GF-D8 (cell line): ENCODE measurements at places on chromosomes 2 and 18.

GRCh38 chr2:118084491-118085089 is 3.7 kb upstream of the INSIG2 start:
- DNase-seq = no peak

- DNase-seq = no peak
Observed at GRCh38 chr2:108926561-108927380, 62.2 kb downstream of the EDAR start.

- no peak for DNase-seq
Observed at GRCh38 chr18:75083761-75084160, 125.2 kb downstream of the PTGR3 start.

- no peak for DNase-seq
Observed at GRCh38 chr2:220241423-220241822, 614.0 kb downstream of the SLC4A3 start.

- DNase-seq = no peak
Observed at GRCh38 chr2:39069136-39069515, 51.7 kb downstream of the SOS1 start.

- no peak for DNase-seq
Observed at GRCh38 chr2:124867247-124867646, 842.2 kb downstream of the CNTNAP5 start.

DNA sequence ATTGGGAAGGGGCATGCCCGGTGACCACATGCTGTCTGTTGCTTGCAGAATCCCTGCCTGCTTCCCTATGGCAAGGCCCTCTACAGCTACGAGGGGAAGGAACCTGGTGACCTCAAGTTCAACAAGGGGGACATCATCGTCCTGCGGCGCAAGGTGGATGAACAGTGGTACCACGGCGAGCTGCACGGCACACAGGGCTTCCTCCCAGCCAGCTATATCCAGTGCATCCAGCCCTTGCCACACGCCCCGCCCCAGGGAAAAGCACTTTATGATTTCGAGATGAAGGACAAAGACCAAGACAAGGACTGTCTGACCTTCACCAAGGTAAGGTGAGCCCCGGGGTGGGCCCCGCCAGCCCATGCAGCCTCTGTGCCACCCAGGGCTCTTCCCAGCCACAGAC is 218.6 kb downstream of the SH3RF3 start:
- no peak for DNase-seq

- DNase-seq = no peak
Observed at GRCh38 chr18:10476338-10476791, 21.9 kb downstream of the APCDD1 start.

GRCh38 chr2:5188636-5189035 is 503.5 kb upstream of the SOX11 start:
- DNase-seq = no peak
